ENCODE measurements at places on chromosomes 5 and 9.

DNA sequence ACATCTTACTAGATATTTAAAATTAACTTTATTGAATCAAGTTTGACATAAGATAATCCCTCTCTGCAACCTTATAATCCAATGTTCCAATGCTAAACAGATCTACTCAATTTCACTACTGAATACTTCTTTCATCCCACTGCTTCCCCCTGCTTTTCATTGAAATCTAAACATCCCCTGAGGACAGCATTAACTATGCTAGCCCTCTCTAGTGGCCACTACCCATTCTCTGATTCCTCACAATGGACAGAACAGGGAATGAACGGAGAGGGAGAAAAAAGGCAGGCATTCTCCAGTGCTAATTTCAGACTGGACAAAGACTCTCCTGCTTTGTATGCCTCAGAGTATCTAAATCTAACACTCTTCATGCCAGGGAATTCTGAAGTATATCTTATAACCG is 54.3 kb upstream of the RGS7BP start:
- DNase-seq = no peak

GRCh38 chr5:169300468-169301385 is at the start of gene SLIT3:
TSS of gene SLIT3 (minus strand) at chr5:169301139. CDS start at chr5:169300709, 430 bp downstream.
- DNase-seq = no peak

- no peak for DNase-seq
Measured at GRCh38 chr9:121645853-121646807, 5.3 kb upstream of the DAB2IP start.

DNA sequence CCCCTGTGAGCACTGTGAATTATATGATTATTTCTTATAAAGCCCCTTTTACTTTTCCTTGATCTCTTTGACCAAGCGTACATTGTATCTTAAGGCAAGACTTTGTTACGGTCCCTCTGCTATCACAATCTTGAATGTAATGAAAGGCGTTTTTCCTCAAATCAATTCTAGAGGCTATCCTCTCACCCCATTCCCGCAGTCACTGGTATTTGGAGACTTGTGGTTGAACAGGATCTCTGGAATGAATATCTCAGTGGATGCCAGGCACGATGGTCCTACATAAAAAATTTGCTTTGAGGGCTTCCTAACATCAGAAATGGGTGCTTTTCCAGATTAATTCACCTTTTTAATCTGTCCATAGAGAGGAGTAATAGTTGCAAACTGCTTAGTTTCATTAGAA is 151.4 kb upstream of the PAPPA start:
- DNase-seq = no peak
